ENCODE measurements at places on chromosomes 1 and 21.
A peak's percentile ranks its signal among the peaks of the same experiment; 100 is the strongest.

GRCh38 chr21:35057428-35057827 is 8.3 kb upstream of the RUNX1 start:
- no peak for DNase-seq

DNA sequence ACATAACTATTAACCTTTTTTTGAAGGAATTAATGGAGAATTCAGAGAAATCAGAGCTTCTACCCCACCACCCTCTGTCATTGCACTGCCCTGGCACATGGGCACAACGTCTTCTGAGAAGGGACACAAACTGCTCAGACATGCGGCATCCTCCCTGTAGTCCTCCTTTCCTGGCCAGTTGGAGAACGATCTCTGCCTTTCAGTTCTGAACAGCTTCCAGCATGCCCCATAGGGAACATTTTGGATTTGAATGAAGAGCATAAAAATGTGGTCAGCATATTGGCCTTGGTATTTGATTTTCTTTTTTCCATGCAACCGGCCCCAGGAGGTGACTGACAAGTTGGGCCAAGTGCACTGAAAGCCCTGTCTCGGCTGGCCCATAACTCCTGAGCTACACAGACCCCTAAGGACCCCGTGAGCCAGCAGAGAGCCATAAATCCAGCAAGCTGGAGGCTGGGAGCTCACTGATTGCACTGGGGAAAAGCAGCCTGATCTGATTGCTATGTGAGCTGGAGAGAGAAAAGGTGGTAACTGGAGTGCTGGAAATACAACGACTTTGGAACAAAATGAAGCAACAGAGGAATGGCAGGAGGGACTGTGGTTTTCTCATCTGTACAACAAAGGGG is 10.9 kb upstream of the BLACAT1 start:
- DNase-seq: no peak

GRCh38 chr1:240278082-240278481 is 186.4 kb downstream of the FMN2 start:
- no peak for DNase-seq

DNA sequence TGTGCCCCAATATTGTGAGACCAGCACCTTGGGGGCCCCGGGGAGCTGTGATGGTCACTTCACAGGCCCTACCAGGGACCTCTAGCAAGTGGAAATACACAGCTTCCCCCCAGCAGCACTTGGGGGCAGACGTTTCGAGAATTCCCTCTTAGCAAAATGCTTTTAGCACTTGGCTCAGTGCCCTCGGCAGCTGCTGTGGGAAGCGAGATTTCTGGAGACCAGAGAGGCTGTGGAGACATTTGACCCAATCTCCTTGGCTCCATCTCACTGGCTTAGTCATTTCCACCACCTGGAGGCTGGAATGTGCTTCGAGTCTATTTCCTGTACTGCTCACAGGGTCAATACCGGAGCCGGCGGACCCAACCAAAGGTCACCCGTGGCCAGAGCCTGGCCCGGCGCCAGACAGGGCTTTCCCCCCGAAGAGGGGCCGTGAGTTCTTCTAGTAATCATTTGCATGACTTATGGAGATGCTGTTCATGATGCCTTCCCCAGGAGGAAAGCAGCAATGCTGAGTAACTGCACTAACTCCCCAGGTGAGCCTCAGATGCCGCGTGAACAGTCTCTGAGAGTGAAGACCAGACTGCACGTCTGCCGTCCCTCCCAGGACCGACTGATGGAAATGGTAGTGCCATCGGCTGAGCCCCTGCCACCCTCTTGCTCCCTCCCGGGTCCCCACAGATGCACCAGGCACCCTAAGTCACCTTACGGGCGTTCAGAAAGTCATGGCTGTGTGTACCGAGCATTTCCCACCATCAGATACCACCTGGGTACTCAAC is 4.4 kb upstream of the C2CD2 start:
- DNase-seq: peak; percentile 14

- DNase-seq: no peak
Observed at GRCh38 chr1:196535727-196536126, 72.5 kb downstream of the KCNT2 start.

- DNase-seq: no peak
Observed at GRCh38 chr1:210588946-210589345, 260.2 kb downstream of the HHAT start.

DNA sequence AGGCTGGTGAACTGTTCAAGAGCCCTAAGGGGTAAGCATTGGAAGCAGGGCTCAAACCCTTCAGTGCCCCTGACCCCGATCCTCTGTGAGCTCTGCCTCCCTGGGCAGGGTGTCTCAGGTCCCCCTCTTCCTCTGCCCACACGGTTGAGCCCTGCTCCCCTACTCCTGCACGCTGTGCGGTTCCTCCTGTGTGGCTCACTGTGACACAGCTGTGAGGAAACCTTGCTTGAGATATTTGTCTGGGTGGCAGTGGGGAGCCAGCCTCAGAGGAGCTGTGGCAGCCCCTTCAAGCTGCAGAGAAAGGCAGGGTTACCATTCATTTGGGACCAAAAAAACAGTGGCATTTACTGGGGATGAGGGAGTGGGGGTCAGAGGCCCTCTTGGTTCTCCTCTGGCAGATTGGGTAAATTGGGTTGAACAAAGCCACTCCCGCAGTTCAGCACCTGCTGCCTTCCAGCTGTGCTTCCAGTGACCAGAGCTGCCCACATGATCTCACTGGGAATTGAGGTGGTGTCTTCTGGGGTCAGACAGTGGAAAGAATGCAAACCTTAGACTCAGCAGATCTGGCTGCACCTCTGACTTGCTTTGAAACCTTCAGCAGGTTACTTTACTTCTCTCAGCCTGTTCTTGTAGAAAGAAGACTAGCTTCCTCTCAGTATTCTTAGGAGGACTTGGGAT is 60.6 kb upstream of the CD1D start:
- no peak for DNase-seq

DNA sequence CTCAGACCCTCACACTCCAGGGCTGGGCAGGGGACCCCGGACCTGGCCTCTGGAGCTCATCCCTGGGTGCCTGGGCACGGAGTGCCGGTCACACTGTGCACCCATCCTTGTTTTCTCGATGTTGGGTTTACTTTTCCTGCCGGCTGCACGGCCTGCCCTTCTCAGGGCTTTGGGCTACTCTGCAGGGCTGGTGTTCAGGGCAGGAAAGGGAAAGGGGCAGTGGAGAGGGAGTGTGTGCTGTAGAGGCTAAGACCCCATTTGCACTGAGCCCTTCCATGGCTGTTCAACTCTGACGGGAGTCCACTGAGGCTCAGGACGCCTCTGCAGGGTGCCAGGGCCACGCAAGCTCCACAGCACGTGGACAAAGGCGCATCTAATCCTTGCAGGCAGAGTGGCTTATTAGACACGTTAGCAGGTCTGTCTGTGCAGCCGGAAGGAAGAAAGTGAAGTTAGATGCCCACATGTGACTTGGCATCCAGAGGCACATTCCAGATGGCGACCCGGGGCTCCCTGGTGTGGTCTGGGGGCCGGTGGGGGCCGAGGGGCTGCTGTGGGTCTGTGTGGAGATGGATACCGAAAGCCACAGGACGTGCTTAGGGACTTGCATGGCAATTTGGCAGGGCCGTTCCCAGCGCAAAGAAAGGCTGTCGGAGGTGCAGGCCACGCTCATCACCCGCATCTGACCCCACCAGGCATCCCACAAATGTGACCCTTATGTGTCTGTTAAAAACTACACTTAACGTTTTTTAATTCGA is 33.6 kb downstream of the COL18A1 start:
- DNase-seq: no peak

Measured in NCI-H2029 (cell line).